ENCODE measurements at places on chromosomes 13 and 19.

DNA sequence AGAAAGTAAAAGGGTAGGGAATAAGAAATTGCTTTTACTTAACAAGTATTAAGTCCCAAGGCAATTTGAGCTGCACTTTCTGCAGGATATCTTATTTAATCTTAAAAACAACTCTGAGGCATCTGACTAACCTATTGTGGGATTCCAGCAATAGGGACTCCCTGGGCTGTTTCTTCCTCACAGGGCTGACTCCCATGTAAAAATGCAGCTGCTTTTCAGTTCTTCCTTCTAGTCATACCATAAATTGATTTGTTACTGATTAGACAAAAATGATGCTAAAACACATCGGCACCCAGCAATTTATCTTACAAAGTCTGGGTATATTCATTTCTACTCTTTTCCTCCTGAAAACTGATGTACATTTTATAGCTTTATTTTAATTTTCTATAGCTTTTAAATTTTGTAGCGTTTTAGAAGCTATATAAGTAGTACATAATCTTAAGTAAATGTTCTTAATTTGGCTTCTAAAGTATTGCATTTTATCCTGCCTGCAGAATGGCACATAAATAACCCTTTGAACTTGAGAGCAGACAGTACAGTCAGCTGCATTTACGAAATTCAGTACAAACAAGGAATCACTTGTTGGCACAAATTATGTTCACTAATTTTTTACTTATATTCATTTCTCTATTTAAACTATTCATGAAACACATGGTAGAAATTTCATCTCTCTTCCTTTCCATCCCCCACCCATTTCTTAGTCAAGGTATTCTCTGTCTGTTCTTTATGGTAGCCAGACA lies 102.4 kb upstream of the FRY start:
- no peak for DNase-seq

DNA sequence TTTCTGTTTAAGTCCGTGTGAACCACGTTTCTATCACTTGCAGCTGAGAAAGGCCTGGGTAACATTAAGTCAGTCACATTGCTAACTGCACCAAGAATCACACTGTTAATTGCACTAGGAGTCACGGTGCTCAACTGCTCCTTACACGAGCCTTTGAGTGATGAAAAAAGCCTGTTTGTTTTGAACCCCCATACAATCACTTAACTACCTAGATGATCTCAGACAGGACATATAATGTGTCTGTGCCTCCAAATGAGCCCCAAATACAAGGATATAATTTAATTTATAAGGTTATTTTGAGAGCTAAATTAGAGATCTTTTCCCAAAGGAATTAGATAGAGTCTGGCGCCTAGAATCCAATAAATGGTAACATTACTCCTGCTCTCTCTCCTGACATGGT lies 84.1 kb downstream of the MIPEP start:
- DNase-seq: no peak

DNA sequence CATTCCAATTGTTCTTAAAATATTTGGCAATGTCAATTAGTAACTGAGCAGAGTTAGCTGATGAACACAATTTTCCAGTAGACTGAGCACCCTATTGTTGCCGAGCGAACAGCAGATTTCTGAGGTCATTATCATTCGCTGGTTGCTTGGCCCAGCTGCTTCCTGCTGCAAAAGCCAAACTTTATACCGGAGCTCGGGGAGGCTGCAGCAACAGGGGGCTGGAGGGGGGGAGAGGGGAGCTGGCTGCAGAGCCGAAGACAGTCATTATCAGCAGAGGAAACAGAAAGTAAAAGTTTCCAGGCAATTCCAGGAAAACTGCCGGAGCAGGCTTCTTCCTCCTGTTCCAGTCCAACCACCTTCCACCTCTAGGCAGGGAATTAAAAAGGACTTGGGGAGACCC lies 77.9 kb downstream of the ZNF536 start:
- peak; percentile 19 for DNase-seq

- no peak for DNase-seq
Observed at GRCh38 chr13:74743992-74744391, 609.8 kb upstream of the KLF12 start.

- DNase-seq: no peak
Observed at GRCh38 chr13:105272660-105273631, 1262.5 kb downstream of the EFNB2 start.

DNA sequence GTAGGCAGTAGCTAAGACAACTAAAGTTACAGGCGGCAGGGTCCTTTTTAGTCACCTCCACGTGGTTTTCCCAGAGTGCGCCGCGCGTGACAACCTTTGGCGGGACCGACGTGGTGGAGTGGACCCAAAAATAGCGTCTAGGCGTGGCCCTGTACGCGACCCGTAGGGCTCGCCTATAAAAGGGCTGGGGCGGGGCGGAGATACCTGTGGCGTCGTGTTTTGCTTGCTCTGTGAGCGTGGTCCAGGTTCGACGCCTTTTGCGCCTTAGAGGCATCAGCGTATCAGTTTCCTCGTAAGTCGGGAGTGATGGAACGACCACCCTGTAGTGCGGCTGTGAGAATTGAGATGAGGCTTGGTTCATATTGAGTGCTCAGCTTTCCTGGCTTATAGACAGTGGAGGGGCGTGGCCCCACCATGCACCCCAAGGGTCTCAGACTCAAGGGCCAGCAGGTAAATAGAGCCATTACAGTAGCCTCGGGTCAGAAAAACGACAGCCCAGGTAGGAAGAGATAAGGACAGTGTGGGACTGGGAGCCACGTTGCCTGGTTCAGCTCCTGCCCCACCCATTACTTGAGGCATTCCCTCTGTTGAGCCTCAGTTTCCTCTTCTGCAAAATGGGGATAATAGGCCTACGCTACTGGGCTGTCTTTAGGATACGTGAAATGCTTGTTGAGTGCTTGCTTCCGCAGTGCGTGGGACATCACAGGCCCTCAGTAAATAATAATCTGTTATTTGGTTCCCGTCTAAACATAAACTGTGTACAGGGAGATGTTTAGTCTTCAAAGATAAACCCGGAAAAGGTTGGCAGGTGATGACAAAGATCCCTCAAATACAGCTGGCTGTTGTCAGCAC lies 693 bp upstream of the TMED1 start:
- DNase-seq: no peak

DNA sequence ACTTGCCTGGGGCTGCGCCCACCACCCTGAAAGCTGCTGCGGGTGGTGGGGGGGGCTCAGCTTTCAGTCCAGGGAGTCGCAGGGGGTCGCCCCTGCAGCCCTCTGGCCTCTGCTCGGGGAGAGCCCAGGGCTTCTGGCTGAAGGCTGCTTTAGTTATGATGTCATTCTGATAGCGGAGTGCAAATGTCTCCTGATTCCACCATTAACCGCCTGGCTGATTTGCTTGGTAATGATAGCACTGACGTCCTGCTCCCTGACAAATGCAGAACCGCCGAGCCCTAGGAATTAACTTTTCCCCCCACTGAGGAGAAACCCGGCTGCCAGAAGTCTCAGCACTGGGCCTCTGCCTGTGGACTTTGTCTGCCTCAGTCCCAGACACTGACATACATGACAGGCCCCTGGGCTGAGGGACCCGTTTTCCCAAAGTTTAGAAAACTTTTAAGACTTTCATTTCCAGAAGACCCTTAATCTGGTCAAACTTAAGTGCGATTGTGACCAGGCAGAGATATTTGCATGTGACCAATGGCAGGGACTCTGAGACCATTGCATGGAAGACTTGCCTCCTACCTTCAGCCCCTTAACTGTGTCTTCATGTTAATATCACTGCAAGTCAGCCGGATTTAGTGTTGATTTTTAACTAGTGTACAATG lies 142.5 kb upstream of the ZNF536 start:
- DNase-seq: no peak

- no peak for DNase-seq
Observed at GRCh38 chr13:113327766-113328471, 30.9 kb downstream of the LAMP1 start.

DNA sequence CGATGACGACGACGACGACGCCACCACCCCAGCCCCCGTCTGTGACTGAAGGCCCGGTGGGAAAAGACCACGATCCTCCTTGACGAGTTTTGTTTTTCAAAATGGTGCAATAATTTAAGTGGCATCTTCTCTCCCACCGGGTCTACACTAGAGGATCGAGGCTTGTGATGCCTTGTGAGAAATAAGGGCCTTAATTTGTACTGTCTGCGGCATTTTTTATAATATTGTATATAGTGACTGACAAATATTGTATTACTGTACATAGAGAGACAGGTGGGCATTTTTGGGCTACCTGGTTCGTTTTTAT lies 2.5 kb downstream of the KLF2 start:
- DNase-seq: no peak

DNA sequence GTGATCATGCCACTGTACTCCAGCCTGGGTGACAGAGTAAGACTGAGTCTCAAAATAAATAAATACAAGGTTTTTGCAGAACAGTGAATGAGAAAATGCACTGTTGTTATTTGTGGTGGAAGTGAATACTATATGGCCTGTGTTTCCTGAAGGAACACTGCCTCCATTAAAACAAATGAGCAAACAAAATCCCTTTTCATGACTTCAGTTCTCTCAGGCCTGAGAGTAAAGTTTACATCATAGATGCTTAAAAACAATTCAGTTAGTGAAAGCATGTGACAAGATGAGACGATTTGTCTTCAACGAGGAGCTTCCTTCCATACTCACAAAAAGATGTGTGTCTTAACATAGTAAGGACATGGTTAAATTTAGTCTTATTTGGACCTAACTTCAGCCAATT lies 14.4 kb downstream of the SPINT2 start:
- DNase-seq: no peak

DNA sequence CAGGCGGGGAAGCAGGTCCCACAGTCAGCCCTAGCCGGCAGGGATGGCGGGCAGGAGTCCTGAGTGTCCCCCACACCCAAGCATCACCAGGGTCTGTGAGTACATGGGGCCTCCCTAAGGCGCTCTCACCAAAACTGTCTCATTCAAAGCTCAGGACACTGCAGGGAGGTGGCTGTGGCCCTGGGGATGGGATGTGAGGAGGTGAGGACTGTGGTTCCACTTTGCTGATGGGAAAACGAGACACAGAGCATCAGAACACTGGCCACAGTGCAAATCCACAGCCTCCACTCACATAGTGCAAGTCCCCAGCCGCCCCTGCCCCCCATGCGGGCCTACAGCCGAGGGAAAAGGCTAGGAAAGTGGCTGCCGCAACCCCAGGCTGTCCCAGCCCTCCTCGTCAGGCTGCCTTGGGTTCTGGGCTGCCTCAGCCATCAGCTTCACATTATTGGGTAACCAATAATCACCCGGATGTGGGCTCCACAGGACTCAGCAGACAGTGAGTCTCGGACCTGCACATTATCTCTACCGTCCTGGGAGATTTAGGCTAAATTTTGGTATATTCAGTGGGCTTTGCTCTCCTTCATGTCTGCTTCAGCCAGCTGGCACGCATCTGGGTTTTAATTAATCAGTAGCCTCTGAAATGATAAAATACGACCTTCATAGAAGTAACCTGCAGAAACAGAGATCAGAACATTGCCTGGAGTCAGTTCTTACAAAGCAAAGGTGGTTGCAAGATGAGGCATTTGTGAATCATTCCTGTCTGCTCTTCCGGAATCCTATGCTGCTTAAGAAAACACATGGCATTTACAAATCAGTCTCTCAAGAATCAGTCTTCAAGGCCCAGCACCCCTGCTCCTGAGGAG lies 77.0 kb downstream of the SOX1 start:
- DNase-seq: no peak

- no peak for DNase-seq
Observed at GRCh38 chr19:8592231-8593009, 15.2 kb upstream of the MYO1F start.

DNA sequence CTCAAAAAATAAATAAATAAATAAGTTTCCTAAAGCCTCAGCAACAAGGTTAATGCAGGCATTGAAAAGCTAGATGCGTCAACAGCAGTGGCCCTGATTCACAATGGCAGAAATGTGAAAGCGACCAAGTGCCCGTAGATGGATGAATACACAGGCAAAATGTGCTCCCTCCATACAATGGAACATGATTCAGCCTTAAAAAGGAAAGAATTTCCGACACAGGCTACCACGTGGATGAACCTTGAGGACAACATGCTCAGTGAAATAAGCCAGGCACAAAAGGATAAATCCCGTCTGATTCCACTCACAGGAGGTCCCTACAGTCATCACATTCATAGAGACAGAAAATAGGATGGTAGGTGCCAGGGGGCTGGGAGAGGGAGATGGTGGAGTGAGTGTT lies 31.7 kb downstream of the INSR start:
- no peak for DNase-seq

- no peak for DNase-seq
Observed at GRCh38 chr19:6198896-6199239, 63.4 kb downstream of the ACSBG2 start.

DNA sequence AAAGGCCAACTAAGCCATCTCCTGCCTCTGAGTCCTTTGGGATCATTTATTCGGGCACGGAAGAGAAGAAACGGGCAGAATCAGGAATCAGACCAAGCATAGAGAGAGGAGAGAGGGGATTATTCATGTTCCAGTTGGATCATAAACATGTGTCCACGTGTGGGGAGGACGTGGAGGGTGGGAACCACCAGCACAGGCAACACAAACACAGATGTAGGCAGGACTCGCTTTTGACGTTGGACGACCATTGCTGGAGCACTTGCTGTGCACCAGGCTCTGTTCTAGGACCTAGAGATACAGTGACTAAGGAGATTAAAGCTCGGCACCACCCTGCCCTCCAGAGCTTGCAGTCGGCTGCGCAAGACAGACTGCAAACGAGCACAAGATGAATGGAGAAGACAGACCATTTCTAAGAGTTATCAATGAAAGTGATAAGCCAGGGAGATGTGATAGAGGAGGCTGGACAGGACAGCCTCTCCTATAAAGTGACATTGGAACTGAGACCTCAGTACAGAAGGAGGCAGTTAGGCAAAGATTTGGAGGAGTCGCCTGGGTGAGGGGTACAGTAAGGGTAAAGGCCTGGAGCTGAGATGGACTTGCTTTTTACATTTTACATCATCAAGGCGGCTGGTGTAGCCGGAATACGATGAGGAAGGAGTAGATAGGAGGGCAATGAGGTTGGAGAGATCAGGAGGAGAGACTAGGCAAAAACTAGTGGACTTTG lies 716 bp downstream of the SH2D3A start:
- no peak for DNase-seq

GRCh38 chr13:64482373-64482772 lies 2747.8 kb downstream of the PCDH9 start:
- no peak for DNase-seq

DNA sequence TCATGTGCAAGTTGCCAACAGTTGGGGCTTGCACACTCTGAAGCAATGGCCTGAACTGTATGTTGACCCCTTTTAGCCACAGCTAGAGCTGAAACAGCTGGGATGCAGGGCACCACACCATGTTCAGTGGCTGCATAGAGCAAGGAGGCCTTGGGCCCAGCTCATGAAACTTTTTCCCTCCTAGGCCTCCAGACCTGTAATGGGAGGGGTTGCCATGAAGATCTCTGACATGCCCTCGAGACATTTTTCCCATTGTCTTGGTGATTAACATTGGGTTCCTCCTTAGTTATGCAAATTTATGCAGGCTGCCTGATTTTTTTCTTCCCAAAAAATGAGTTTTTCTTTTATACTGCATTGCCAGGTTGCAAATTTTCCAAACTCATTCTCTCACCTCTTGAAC lies 165.1 kb upstream of the PRR20A start:
- no peak for DNase-seq
